ENCODE measurements at places on chromosomes 3 and 15.

- no peak for DNase-seq
Measured at GRCh38 chr3:115638991-115639390, 15.7 kb downstream of the GAP43 start.

- DNase-seq = no peak
Measured at GRCh38 chr3:41288785-41289184, 89.5 kb downstream of the CTNNB1 start.

- no peak for DNase-seq
Measured at GRCh38 chr15:52790169-52790708, at the start of gene ONECUT1. TSS of gene ONECUT1 (minus strand) at chr15:52790336. CDS start at chr15:52789884, 452 bp downstream.

DNA sequence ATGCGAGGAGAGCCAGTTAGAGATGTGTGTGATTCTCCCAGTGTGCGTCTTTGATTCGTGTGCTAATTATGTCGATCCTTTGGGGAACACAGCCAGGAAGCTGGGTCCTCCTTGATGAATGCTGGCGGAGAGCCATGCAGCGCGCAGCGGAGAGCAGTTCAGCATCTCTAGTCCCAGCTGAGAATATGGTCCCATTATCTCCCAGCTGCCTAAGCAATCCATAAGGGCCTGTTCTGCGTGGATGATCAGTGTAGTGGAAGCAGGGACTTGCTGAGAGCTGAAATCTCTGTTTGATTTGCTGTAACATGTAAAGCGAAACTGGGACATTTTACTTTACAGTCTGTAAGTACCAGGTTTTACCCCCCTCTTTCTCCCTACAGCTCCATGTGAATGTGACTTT is 412.7 kb downstream of the CNTN4 start:
- no peak for DNase-seq

- DNase-seq = no peak
Measured at GRCh38 chr15:70036585-70037291, 61.0 kb downstream of the TLE3 start.

DNA sequence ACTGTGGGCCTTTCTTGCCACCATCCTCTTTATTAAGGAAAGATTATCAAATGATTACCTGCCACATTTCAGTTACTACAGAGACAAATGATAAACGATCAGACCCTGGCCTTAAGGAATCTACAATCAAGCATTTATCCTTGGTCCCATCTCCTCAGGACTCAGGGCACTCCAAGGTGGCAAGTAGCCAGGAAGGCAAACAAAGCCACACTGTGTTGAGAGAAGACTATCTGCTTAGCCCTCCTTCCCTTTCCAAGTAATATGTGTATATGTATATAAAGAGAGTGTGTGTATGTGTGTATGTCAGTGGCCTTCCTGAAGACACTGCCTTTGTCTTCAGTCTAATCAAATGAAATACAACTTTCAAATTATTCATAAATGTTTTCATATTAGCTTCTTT is 490.1 kb upstream of the ATP11B start:
- DNase-seq = no peak
